ENCODE measurements at places on chromosomes 4 and X.

GRCh38 chr4:184349283-184350039, 124.9 kb downstream of the IRF2 start:
- no peak for DNase-seq

- DNase-seq, result no peak
Observed at GRCh38 chr4:110170861-110171260, 27.6 kb downstream of the ELOVL6 start.

DNA sequence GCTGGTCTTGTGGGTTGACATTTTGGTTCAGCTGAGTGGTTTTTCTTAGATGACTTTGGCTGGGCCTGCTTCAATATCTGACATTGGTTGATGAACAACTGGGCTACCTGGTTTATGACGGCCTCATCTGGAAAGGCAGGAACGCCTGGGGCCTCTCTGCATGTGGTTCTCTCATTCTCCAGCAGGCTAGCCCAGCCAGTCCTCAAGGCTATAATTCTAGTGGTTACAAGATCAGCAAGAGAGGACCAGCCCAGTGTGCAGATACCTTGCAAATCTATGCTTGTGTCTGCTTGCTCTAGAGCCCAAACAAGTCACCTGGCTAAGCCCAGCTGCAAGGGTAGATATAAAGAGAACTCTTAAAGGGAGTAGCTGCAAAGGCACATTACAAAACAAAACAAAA, 214.2 kb upstream of the PUDP start:
- DNase-seq, result no peak

DNA sequence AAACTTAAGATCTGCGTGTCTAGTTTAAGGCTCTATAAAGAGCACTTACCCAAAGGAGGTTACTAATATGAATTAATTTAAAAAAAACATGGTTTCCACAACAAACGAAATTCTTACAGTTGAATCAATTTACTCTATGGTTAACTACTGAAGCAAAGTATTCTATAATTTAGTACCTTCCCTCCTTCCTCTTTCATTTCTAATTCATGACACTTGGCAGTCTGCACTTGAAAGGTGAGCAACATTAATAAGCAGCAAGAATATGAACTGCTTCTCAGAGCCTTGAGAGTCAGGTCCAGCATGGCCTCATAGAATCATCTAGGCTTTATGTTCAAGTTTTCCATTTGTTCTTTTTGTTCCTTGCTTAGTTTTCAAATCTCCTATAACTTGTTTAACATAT, 42.7 kb downstream of the TAPT1 start:
- DNase-seq, result no peak

DNA sequence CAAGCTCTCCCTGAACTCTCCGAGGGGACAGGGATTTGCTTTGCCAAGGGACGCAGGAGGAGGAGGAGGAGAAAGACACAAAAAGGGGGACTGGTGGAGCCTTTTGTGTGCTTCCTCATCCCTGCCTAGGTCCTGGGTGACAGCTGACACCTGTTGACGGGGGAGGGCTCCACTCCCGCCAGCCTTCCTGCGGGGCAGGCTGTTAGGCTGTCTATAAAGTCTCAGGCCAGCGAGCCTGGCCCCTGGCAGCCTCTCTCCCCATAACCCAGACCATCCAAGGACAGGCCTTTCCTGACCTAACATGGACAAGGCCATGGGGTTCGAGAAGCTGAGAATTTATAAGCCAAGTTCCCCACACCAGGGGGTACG, 832 bp upstream of the EVC2 start:
- no peak for DNase-seq
